AG04450 (cell line): ENCODE measurements at places on chromosomes 12 and 14.

DNA sequence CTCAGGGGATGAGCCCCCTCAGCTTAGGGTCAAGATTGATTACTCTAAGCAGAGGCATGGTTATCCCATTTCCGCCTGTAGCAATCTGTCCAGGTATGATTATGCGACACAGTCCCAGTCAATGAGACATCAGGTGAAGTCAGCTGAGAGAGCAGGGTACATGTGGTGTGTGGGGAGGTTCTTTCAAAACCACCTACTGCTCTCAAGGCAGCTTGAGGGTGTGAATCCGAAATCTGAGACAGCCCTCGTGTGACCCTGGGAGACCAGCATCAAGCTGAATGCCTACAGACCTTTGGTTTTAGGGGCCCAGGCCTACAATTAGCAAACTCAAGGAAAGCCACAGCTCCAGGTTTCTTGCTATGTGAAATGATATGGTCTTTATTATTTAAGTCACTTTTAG is 275.7 kb downstream of the ITPR2 start:
- DNase-seq, result no peak

- no peak for DNase-seq
Observed at GRCh38 chr12:57368349-57369095, 62.3 kb downstream of the R3HDM2 start.

DNA sequence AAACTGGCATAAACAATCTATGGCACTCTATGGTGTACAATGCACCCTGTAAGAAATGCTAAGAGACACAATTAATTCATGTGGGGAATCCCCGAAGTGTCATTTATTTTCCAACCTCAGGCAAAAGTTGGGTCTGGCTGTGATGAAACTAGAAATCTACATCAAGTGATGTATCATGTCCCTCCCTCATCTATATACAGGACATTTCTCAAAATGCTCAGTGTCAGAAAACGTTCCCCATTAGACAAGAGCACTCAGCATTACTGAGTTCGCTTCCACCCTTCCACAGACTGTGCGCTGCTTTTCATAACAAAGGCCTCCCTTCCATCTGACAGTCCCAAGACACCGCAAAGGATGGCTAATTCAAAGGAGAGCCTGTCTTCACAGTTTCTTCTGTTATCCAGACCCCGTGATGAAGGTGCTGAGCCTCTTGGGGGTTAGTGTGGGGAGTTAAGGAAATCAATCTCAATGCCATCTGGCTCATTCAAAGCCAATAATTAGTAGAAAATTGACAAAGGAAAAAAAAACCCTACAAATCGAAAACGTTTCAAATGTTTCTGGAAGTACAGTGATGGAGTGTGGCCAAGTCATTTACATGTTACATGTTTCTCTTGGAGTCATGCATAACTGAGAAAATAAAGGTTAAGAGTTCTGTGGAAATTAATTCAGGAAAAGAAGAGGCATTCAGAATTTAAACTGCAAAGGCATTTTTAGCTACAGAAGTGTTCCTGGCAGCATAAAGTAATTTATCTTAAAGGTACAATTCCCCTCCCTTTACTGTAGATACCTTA is 7.5 kb downstream of the CCDC88C start:
- DNase-seq, result no peak

DNA sequence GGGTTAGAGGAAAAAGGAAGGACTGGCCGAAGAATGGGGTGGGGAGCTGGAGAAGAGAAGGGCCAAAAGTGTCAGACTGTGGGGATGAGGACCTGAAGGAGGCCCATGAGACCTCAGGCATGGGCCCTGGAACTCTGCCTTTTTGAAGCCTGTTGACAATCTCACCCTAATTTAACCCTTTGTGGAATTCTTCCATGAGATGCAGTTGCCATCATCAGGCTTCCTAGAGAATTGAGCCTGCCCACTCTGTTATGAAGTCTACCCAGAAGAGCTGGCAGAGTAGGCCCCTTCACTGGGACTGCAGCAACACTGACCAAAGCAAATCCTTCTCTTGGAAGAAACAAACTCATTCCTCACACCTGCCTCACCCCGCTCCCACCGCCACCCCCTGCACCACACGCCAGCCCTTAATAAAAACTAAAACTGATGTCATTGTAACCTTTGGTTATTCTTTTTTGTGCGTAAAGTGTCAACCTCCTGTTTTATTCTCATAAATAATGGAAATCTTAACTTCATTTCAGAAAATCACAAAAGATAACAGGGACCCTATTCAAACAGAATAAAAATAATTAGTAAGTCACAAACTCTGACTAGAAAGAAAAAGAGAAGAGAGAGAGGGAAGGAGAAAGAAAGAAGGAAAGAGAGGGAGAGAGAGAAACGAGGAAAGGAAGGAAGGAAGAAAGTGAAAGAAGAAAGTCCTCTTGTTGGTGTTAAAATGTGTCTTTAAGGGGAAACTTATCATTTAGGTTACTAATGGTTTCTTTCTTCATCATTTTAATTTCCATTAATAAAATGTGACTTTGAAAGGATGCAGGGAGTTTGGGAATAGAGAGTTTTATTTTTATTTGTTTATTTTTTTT is 61.3 kb downstream of the CRADD start:
- no peak for DNase-seq

- DNase-seq, result no peak
Observed at GRCh38 chr12:11545484-11546330, 103.8 kb upstream of the ETV6 start.

GRCh38 chr12:55002355-55002754 is 17.4 kb upstream of the NEUROD4 start:
- DNase-seq, result no peak

DNA sequence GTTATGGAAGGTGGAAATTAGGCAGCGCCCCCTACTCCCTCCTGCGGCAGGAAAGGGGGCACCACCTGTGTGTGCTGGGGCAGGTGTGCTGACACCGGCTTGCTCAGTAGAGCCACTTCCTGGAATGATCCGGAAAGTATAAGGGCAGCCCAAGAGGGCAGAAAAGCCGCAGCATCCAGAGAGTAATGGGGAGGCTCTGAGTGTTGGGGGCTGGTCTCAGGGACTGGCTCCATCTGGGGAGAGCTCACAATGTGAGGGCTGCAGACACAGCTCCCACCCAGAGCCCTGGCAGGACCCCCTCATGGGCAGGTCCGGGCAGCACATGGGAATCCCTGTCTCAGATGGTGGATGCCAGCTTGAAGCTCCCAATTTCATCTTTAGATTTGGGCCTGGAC is 187.6 kb upstream of the C14orf180 start:
- DNase-seq, result no peak
